ENCODE measurements at places on chromosomes 1 and 21. TPM values are rescaled to one million over a fixed set of nuclear protein-coding genes. Genes with fewer than 3 reads are reported as not detected.

FMO1 gene
- not detected for total RNA-seq

DNA sequence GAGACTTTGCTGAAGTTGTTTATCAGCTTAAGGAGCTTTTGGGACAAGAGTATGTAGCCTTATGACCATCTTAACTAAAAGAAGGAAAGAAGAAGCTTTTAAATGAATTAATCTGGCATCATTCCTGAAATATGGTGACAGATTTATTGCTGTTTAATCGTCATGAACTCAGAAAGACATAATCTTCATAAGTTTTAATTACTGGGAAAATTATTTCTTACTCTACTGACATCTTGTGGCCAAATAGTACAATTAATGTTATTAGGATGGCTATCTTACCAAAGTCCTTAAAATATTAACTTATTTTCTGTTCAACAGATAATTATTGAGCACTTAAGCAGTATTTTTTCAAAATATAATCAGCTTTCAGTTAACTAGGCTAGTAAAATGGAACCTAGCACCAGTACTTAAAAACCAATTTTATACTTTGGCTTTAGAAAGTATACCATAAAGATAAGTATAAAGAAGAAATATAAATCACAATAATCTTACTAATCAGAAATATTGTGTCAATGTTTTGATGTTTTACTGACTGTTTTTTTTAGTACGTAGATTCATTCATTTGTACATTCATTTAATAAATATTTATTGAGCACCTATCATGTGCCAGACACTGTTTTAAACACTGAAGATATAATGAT is 34.7 kb upstream of the GPR25 start:
- no peak for DNase-seq

DNA sequence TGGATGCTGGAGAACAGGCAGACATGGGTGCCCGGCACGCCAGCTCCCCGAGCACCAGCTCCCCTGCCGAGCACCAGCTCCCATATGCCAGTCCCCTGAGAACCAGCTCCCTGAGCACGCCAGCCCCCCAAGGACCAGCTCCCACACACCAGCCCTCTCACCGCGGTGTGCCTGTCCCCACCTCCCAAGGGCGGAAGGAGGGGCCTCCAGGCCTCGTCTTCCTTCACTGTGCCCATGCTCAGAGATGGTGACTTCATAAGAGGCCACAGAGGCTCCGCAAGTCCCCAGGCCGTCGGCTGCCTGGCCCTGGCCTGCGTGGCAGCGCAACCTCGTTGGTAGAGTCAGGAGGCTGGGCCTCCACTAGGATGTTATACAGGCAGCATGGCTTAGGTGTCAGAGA is 69.1 kb downstream of the AGPAT3 start:
- no peak for DNase-seq

DNA sequence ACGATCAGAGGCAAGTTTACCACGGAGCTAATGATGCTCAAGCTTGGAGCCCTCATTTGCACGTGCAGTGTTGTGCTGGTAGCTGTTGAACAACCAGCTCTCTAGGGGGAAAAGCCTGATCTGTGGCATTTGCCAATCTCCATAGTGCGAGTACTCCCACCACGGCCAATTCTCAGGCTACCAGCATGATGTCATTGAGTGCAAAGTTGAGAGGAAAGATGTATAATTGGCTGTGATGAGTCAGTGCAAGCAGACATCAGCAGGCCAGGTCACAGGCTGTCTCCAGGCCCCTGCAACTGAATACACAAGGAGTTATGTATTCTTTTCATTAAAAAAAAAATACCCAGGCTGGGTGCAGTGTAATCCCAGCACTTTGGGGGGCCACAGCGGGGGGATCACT is 233.1 kb upstream of the VAMP3 start:
- no peak for DNase-seq

- no peak for DNase-seq
These were observed 19.7 kb downstream of the LRRC7 start for GRCh38 chr1:69587391-69587790.

DNA sequence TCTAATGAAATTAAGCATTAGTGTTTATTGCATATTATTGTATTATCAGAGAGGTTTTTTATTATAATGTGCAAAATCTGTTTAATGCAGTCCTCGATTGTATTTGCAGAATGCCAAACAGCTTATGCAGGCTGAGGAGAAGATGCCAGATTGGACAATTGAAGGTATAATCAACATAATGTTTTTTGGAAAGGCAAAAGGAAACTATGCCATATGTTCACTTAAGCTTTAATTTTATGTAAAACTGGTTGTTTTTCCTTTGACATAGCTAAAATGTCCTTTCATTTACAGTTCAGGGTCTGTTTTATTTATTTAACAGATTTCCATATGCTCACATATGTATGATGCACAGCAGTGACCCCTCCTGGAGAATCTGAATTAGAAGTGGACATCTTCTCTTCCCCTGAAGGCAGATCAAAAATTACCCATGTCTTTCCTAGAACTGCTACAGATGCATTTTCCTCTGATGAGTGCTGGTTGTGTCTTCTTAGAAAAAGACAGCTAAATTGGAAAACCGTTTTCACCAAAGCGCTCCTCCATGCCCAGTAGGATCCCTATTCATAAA is 143.5 kb upstream of the USH2A start:
- DNase-seq: no peak

DNA sequence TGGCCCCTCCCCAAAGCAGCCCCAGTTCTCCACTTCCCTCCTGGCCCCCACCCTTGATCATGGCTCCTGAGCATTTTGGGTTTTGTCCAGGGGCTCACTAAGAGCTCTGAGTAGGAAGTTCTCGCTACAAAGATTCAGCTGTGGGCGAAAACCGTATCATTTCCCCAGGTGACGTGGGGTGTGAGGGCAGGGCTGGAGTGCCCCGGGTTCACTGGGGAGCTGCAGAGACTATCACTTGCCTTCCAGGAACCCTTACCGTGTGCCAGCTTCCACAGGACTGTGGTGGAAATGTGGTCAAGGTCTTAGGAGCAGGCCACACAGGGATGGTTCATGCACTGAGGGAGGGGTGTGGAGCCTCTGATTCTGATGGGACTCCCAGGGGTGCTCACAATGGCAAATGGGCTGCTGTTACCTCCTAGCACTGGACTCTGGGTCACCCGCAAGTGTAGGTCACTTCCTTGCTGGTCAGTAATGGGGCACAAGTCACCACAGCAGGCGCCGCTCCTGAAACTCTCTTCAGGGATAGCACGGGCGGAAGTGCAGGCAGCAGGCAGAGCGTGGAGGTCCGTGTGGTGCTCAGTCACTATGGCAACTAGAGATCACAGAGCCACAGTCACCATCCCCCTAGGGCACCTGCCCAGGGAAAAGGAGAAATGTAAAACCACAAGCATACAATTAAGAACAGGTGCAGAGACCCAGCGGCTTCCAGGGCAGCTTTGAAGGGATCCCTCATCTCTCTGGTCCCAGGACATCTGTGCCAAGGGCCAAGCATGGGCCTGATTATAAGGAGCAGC is 35.4 kb downstream of the RSPH1 start:
- no peak for DNase-seq

DNA sequence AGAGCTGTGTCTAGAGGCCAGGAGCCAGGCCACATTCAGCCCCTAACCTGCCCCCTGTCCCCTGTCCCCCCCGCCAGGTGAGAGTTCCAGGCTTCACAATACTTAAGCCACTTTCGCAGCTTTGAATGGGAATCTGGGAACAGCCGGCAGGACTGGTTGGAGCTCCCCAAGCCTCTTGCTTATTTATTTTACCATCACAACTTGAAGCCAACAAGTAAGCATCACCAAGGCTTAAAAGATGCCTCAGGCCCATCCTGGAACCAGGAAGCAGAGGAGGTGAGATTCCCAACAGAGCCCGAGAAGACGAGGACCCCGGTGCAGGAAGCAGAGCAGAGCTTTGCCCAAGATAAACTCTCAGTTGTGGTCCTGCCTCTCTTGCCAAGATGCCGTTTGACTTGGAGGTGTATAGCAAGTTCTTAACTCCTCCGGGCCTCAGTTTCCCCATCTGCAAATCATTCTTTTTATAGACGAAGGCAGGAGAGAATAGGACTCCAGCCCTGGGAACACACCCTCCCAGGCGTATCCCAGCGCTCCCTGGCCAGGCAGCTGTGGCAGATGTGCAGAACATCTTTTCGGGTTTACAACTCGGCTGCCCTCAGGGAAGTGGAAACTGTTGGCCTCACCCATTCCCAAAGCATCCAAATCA is 66.8 kb upstream of the SLC25A33 start:
- no peak for DNase-seq

- no peak for DNase-seq
These were observed 57.8 kb downstream of the MROH9 start for GRCh38 chr1:170993151-170993550.

DNA sequence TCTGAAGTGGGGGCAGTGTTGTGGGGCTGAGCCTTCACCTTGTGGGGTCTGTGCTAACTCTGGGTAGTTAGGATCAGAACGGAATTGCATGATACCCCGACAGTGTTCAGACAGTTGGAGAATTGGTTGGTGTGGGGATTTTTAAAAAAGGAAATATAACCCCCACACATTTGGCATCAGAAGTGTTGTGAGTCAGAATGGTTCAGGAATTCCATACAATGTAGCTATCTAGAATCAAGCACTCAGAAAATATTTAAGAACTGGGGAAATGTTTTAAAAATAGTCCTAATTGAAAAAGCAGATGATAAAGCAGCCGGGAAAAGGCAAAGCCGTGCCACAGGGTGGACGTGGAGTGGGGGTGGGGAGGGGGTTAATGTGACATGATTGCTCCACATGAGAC is 6.5 kb upstream of the S100A7 start:
- no peak for DNase-seq

GRCh38 chr1:37647281-37647680 is 12.6 kb upstream of the RSPO1 start:
- no peak for DNase-seq

OLIG2 gene
- total RNA-seq: not detected

DNA sequence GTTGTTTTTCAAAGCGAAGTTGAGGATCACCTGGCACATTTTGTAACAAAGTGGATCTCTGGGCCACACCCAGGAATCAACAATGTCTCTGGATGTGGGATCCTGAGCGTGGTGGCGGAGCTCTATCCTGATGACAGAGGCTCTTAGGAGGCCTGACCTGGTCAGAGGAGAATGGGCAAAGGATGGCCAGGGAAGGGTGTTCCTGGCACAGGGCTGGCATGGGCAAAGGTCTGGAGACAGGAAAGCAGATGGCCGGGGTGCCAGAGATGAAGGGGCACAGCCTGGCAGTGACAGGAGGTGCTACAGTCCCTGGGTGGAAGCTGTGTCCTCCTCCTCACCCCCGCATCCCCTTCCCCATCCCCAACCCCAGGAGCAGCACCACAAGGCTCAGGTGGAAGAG is 20.0 kb upstream of the MFN2 start:
- DNase-seq: no peak

GRCh38 chr1:30837653-30838052 is 70.9 kb downstream of the SDC3 start:
- DNase-seq: no peak

GRCh38 chr1:238466459-238466858 is 575.7 kb upstream of the ZP4 start:
- DNase-seq: no peak

DNA sequence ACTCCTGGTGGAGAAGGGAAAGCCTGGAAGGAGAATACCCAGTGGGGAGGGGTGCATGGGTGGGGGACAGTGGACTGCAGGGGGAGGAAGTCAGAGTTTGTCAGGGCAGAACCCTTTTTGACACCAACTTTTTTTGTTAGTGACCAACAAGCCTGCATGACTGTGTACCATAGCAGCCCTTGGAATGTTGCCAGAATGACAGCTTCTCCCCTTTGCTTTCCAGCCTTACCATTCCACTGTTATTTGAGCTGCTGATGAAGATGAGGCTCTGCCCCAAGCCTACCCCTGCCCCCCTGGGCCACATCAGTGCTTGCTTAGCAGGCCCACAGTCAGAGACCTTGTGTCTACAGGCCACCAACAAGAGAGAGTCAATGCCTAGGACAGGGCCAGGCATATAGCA is 341.2 kb downstream of the HHAT start:
- no peak for DNase-seq

SH2D1B gene
- total RNA-seq: 34.2 TPM

LYPD8 gene
- not detected for total RNA-seq

DNA sequence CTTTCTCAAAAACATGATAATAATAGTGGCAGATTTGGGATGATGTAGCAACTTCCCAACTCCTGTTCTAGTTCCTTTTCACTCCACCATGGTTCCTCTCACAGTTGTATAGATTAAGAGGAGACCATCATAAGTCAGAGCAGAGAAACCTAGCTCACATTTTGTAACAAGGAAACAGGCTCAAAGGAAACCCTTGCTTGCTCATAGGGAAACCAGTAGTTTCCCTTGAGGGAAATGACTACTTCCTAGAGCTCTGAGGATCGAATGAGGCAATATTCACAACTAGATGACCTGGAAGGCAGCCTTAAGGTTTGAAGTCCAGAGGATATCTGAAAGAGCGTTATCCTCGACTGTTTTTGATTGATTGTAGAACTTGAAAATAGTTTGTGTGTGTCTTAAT is 76.1 kb upstream of the C8B start:
- no peak for DNase-seq

DNA sequence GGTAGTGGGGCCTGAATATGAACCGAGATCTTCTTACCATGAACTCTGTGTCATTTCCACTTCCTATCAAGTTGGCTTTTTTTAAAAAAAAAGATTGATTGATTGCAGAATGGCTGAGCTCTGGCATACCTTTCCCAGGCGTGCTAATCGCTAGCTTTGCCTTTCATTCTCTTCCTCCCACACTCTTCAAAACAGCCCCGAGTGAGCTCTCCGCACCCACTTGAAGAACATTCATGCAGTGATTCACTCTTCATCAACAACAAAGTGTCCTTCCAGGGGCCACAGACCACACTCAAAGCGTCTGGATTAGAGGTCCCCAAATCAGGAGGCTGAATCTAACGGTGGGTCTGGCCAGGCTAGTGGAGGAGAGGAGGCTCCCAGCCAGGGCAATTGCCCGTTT is 96.3 kb upstream of the GALNT2 start:
- no peak for DNase-seq

GJB5 gene
- not detected for total RNA-seq

GRCh38 chr1:212190169-212190568 is 95.0 kb upstream of the PPP2R5A start:
- no peak for DNase-seq

DNA sequence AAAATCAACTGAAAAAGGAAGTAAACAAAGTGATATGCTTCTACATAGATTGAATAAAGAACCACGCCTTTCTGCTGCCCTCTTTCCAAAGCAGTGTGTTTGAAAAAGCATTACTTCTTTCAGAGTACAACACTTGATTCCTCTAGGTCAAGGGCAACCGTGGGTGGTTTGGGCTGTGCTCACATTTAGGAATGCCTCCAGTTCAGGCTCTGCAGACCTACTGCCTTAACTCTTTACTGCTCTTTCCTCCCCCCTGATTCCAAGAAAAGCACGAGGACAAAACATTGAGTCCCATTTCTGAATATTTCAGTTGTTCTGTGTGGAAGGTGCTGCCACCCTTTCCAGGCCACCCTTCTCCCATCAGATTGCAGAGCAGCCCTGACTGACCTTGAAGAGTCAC is 45.2 kb downstream of the ADAMTS1 start:
- DNase-seq: no peak

Data from gastrocnemius medialis (tissue), 4 donors.